Mammary microvascular endothelial cell (primary cell): ENCODE measurements at places on chromosomes 4 and X. TPM values are rescaled to one million over a fixed set of nuclear protein-coding genes. Genes with fewer than 3 reads are reported as not detected.

The RBM47 gene
- 0.05 and 0.07 TPM in 2 replicates for total RNA-seq

The SCD5 gene
- total RNA-seq: 33.6 and 34.4 TPM in 2 replicates

The XG gene
- 0.49 and 1.7 TPM in 2 replicates for total RNA-seq

The AGTR2 gene
- total RNA-seq: not detected in 2 replicates

The STATH gene
- total RNA-seq: not detected in 2 replicates

The CPE gene
- total RNA-seq: 0.25 and 0.53 TPM in 2 replicates

The CXCL11 gene
- total RNA-seq: 4.4 and 4.7 TPM in 2 replicates

The SPP1 gene
- 0.10 and 1.1 TPM in 2 replicates for total RNA-seq

The GABRE gene
- 1.7 and 2.4 TPM in 2 replicates for total RNA-seq

The SGCB gene
- 18.1 and 18.7 TPM in 2 replicates for total RNA-seq

The TBX22 gene
- total RNA-seq: not detected in 2 replicates

The XIAP gene
- total RNA-seq: 22.4 and 27.7 TPM in 2 replicates

The IL3RA gene
- 33.3 and 36.0 TPM in 2 replicates for total RNA-seq

The PAGE1 gene
- not detected in 2 replicates for total RNA-seq

The ERCC6L gene
- 6.7 and 7.9 TPM in 2 replicates for total RNA-seq

The MTMR8 gene
- 0.05 and 1.3 TPM in 2 replicates for total RNA-seq

The FGF2 gene
- 11.8 and 13.6 TPM in 2 replicates for total RNA-seq

The HSFX4 gene
- not detected in 2 replicates for total RNA-seq

The FAM184B gene
- total RNA-seq: not detected in 2 replicates

The PCDH19 gene
- total RNA-seq: 0.07 and 0.20 TPM in 2 replicates

The LIMCH1 gene
- total RNA-seq: 14.5 and 17.3 TPM in 2 replicates

The TBC1D14 gene
- total RNA-seq: 14.9 and 20.1 TPM in 2 replicates

The TMPRSS11B gene
- not detected in 2 replicates for total RNA-seq

The SH3RF1 gene
- total RNA-seq: 11.9 and 13.3 TPM in 2 replicates

The XKRX gene
- total RNA-seq: 0.69 and 0.73 TPM in 2 replicates

The CT47B1 gene
- not detected in 2 replicates for total RNA-seq

The HMGN5 gene
- total RNA-seq: 0.10 TPM in 1 of 2 replicates, not detected in the other

The PORCN gene
- 8.1 and 12.7 TPM in 2 replicates for total RNA-seq

The CSAG3 gene
- total RNA-seq: not detected in 2 replicates

The STBD1 gene
- total RNA-seq: 1.7 and 3.5 TPM in 2 replicates

The GAGE12G gene
- total RNA-seq: not detected in 2 replicates

The CPLX1 gene
- total RNA-seq: 0.20 TPM in 2 replicates

The MUC7 gene
- total RNA-seq: not detected in 2 replicates

The COPS4 gene
- 59.6 and 63.6 TPM in 2 replicates for total RNA-seq

The DDX53 gene
- total RNA-seq: not detected in 2 replicates

The ANK2 gene
- 1.9 and 3.1 TPM in 2 replicates for total RNA-seq

The KIT gene
- 0.25 and 2.3 TPM in 2 replicates for total RNA-seq

The TBC1D8B gene
- 3.1 TPM in 2 replicates for total RNA-seq

The ENOPH1 gene
- 39.1 and 48.7 TPM in 2 replicates for total RNA-seq

The COL4A5 gene
- total RNA-seq: 8.1 and 18.1 TPM in 2 replicates

The FAM53A gene
- total RNA-seq: 0.39 and 0.60 TPM in 2 replicates

The SMARCA5 gene
- 35.0 and 37.6 TPM in 2 replicates for total RNA-seq
